ENCODE measurements at places on chromosomes 7 and 10. TPM values are rescaled to one million over a fixed set of nuclear protein-coding genes. Genes with fewer than 3 reads are reported as not detected.

- DNase-seq: no peak
Observed at GRCh38 chr10:115398026-115398425, 304.9 kb downstream of the ATRNL1 start.

The FOXP2 gene
- 28.2 TPM for total RNA-seq

The GIMAP1 gene
- total RNA-seq: 6.7 TPM

- no peak for DNase-seq
Observed at GRCh38 chr10:78904196-78904595, 164.6 kb upstream of the ZMIZ1 start.

DNA sequence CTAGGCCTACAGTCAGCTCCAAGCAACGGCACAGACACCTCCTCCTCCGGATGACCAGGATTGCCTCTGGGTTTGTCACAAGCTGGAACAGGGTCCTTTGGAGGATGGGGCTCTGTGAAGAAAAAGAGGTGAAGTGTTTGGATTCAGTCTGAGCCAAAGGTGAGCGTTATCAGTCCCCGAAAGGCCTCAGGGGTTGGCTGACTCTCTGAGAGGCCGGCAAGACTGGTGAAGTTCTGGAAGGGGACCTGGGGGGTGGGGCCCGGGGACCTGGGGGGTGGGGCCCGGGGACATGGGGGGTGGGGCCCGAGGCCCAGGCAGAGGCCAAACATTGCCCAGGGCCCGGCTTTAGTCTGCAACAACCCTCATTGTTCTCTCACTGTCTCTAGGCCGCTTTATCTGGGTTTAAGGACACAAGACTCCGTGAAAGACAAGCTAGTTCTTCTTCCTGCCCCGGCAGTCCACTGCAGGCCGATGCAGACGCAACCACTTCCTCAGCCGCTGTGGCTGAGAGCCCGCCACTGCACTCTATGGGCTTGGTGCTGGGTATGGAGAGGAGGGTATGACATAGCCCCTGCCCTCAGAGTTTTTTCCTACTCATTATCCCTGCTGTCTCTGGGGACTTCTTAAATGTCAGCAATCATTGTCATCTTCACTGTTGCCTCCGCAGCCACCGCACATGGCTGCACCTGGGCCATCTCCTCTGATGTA lies 27.4 kb upstream of the PSAP start:
- peak; percentile 49 for DNase-seq

- no peak for DNase-seq
Observed at GRCh38 chr10:89576022-89576421, 40.6 kb upstream of the SLC16A12 start.

DNA sequence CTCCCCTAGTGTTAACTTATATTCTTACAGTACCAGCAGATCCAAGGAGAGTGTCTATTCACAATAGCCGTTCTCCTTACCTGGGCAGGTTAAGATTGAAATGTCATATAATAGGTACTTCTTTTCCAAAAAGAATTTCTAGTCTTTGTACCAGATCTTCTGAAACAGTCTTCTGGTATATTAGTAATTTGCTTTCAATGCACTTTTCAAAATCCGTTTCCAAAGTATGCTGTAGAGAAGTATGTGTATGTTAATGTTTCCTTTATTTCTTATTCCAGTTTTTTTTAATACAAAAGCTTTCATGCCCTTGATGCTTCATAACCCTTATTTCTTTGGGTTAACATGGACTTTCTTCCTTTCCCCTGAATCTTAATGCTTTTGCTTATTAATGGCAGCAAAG lies 188.2 kb downstream of the MLLT10 start:
- DNase-seq: no peak

- no peak for DNase-seq
Observed at GRCh38 chr10:106185951-106186350, 978.6 kb downstream of the SORCS1 start.

DNA sequence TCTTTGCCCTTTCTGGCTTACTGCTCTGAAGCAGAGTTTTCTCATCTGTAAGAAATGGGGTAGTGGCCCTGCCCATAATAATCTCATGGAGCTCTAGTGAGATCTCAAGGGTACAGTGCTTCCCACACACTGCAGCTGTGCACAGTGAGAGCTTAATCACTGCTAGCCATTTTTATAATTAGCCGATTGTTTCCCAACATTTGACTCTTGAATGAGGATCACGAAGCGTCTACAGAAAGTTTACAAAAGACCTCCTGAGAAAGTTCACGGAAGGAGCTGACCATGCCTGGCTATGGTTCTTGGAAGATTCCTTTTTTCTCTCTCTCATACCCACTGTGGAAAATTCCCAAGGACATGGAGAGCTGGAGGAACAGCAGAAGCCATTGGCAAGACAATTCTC lies 70.4 kb downstream of the FAM171A1 start:
- DNase-seq: no peak

The SLC29A4 gene
- total RNA-seq: 17.4 TPM

Data from thyroid gland (tissue), 4 donors.